Fibroblast of skin of right quadriceps (primary cell): ENCODE measurements at places on chromosomes 11 and 22.
A peak's percentile ranks its signal among the peaks of the same experiment; 100 is the strongest.

DNA sequence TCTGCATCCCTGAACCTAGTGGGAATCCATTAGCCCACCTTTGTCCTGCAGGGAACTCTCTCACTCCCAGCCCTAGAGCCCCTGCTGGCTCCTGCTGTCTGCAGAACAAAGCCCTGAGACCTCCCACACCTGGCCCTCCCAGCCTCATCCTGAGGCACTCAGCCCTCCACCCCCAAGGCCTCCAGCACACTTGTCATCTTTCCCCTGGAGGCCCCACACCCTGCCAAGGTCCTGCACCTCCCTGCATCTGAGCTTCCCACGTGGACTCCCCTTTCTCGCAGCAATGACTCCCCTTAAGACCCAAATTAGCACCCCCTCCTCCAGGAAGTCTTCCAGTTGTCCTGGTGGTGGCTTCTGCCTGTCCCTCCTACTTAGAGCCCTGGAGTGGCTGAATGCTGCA lies 42.3 kb upstream of the LINC01488 start:
- no peak for DNase-seq

- DNase-seq, result no peak
These were observed 8.8 kb upstream of the PACS1 start for GRCh38 chr11:66061268-66061667.

- no peak for DNase-seq
These were observed 36.0 kb downstream of the COMMD9 start for GRCh38 chr11:36253238-36253637.

- no peak for DNase-seq
These were observed 90.4 kb downstream of the HIPK3 start for GRCh38 chr11:33347490-33348125.

- peak; percentile 59 for DNase-seq
These were observed 5.2 kb upstream of the MAP6 start for GRCh38 chr11:75673977-75674582.

- no peak for DNase-seq
These were observed 197.0 kb upstream of the SORL1-AS1 start for GRCh38 chr11:121649798-121650197.

GRCh38 chr11:2383852-2384804 lies 7.0 kb downstream of the CD81 start:
- no peak for DNase-seq
